Stimulated activated CD8-positive, alpha-beta memory T cell treated with anti-CD3 and anti-CD28 coated beads, Interleukin-15, amount 100 ng/mL, for 24 hours (primary cell): ENCODE measurements at places on chromosomes 7 and 10.

- DNase-seq: no peak
These were observed 178.3 kb upstream of the PTER start for GRCh38 chr10:16258291-16259040.

DNA sequence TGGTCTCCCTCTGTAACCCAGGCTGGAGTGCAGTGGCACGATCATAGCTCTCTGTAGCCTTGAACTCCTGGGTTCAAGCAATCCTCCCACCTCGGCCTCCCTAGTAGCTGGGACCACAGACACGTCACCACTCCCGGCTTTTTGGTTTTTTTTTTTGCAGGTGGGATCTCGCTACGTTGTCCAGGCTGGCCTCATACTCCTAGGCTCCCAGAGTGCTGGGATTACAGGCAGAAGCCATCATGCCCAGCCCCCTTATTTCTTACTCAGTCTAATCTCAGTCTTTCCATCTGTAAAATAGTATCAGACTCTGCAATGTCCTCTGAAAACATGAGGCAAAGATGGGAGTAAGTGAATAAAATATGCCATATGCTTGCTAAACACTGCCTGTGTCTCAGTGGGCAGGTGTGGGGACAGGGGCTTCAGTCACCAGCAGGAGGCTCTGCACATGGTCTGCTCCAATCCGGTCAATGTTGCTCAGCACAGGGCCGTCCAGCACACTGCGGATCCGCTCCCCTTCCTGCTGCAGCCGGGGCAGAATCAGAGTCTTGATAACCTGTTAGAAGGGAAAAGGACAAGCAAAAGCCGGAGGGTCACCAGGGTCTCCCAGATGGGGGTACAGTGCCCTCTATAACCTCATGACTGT is 8.2 kb downstream of the AP4M1 start:
- DNase-seq: no peak

DNA sequence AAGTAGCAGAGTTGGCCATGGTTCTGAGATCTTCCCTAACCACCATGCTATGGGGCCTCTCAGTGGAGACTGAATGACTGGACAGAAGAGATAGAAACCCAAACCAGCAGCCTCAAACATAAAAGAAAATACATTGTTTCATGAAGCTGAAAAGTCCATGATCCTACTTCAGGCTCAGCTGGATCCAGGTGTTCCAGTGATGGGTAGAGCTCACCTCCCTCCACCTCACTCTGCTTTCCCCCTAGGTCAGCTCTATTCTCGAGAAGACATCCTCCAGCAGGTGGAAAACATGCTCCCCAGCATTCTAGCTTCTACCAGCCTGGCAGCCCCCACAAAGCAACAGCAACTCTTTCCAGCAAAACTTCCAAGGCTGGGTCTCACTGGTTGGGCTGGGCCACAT is 132.1 kb downstream of the OAT start:
- DNase-seq: no peak

- DNase-seq: no peak
These were observed 1.2 kb upstream of the SMARCD3 start for GRCh38 chr7:151249732-151250072.

- DNase-seq: no peak
These were observed 182.5 kb downstream of the SEMA3D start for GRCh38 chr7:85004402-85004801.

DNA sequence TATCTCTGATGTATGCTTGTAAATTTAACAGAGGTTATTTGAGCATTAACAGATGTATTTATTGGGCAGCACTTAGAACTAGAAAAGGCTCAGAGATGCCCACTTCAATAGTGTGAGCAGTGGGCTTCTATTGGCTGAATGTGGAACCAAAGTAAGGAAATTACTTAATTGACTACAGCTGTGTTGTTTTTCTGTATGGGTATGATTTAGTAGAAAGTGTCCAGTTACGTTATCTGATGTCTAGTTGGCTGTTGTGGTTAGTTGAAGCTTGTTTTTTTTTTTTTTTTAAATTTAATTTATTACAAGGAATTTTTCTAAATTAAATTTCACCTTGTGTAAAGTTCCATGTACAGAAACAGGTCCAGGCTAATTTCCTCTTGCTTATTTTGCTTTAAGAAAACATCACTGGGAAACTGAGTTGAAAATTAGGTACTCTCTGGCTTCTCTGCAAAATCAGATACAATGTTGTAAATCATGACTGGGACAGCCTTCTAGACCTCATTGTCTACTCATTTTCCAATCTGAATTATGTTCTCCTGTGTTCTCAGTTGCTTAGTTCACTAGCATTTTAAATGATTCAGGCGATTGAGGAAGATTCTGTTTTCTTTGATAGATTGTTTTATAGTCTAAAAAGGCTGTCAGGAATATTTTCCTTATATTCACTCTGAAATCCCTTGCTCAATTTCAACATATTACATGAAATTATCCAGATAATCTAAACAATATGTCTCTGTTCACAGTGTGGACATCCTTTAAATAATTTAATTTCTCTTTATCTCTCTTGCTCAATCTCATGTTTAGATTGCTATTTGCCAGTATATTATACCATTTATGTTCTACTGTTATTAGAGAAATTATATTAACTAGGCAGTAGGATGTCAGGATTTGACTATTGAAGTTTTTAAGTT is 53.0 kb downstream of the PHF14 start:
- DNase-seq: no peak

DNA sequence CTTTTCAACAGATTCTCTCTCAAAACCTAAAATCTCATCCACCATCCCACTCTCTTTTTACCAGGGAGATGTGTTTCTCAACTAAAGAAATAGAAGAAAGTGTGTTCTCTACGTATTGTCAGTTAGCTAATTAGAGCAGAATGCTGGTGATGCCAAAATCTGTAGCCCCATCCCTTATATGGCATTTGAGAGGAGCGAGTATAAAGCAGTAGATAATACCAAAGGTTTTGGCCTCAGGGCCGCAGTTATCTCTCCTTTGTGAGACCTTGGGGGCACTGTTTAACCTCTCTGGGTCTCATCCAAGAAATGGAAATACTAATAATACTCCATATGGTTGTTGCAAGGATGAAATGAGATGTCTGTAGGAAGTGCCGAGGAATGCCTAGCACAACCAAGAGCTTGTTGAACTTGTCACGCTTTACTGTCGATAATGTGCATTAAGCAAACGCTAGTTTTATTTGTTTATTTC is 456 bp upstream of the DLD start:
- DNase-seq: no peak

GRCh38 chr7:41588341-41588740 is 114.5 kb downstream of the INHBA start:
- DNase-seq: no peak

GRCh38 chr7:42226354-42226941 is 10.6 kb downstream of the GLI3 start:
- no peak for DNase-seq

DNA sequence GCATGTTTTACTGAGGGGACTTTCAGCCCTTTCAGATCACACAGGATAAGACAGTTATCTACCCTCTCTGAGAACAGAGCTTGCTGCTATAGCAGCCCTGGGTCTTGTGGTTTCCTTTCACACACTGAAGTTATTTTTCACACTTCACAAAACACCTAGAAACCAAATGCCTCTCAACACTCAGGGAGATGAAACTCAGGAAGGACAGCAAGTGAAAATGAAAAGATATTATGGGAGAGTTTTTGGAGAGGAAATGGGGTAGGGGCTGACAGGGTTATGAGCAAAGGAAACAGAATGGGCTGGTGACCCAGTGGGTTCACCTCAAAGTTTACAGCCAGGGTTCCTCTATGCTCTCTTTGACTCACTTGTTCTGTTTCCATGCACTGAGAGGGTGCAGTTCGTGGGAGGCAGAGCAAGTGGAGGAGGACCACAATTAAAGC is 17.0 kb upstream of the GIMAP2 start:
- no peak for DNase-seq

DNA sequence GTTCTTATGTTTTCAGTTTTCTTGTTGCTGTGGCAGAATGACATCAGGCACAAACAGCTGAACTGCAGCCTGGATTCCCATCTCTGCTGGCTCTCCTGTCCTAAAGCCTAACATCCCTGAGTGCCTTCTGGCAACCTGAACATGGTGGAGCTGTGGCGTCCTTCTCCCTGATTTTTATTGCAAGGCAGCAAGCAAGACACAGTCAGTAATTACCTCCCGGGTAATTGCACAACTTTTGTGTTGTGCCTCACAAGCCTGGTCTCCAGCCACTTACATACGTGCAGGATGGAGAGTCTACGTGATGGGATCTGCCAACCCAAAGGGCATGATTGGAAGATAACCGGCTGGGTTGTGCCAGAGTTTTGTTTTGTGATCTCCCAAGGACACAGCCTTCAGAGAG is 116.1 kb upstream of the PARD3 start:
- no peak for DNase-seq

DNA sequence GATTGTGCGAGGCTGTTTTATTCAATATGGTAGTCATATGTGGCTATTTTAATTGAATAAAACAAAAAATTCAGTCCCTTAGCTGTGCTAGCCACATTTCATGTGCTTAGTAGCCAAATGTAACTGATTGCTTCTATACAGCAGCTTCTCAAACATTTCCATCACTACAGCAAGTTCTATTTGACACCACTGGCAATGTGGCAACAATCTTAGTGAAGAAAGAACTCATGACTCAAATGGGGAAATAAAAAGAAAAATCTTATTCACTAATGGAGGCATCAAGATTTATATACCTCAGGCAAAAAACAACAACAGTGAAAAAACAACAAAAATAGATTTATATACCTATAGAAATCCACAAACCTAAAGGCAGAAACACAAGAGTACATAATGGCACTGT is 17.9 kb downstream of the SEM1 start:
- DNase-seq: no peak

DNA sequence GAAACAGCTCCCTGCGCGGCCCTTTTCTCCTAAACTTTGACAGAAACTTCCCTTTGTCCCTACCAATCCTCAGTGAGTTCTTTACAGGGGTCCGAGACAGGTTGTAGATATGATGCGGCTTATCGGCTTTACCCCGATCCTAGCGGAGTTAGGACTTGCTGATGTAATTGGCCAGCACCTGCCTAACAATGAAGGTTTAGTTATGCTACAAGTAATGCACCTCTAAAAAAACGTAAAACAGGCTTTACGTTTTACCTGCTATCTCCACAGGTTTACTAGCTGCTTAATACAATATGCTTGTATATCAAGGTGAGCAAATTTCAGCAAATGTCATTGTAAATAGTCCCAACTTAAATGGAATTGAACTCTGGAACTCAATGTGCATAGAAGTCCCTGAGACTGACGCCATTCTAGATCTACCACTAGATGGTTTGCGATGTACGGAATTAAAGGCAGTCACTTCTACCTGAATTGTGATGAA is 697 bp upstream of the SNX13 start:
- no peak for DNase-seq
